ENCODE measurements at places on chromosomes 7 and 10.

DNA sequence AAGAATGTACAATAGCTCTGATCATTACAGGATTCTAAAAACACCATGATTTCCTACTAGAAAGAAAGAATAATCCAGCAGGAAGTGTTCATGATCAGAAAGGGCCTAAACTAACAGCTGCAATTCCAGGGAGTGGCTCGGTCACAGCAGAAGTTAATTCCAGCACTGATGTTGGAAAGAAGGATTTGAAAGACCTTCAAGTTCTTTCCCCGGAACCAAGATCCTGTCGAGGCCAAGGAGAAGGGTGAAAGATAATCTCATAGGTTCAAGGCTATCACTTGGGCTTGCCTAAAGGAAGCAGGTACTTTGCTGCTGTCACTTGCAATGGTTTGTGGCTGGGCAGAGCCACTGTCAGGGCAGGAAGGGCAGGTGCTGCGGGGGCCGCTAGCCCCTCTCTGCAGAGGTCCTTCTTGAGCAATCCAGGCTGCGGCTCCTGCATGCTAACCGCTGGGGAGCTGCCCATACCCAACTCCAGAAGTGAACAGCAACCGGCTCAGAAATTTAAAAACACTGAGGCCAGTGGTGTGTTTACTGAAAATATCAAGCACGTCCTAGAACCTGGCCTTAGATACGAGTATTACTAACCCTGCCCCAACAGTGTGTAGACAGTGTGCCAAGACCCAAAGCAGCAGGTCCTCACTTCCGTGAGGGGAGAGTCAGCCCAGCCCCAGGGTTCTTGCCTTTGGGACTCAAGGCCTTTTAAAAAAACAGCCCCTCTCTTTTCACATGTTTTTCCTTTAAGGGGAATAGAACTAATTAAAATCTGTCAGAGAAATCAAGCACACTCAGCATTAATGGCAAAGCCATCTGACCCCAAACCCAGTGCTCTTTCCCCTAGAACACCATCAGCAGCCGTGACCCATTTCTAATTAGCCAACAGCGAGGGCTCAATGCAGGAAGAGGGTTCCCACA is 76.8 kb downstream of the VIPR2 start:
- ATAC-seq: no peak

GRCh38 chr10:92691591-92692079 is 1.9 kb downstream of the HHEX start:
- ATAC-seq: no peak

DNA sequence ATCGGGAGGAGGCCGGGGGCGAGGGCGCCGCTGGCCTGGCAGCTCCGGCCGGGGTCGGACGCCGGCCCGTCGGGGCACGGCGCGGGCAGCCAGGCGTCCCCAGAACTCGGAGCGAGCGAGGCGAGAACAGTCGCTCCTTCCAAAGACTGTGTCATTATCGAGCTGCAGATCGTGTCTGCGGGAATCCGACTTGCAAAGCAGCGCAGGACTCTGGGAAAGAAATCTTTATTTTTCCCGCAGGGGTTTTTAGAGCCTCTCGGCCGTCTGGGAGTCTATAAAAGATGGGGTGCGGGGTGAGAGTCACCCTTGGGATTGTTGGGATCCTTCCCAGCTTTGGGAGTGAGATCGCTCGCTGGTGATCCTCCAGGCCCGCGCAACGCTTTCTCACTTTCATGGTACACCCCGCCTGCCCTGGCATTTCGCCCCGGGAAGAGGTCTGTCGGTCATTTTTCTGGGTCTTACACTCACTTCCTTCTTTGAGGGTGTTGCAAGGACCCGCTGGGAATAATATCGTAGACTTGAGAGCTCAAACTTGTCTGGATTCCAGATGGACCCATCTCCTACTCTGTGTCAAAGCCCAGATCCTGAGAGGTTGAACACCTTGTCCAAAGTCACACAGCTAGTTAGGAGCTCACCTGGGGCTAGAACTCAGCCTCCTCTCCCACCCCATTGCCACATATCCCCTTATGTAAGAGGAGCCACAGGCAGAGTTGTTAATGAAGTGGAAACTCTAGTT is 1.0 kb downstream of the UBTD1 start:
- ATAC-seq: no peak

DNA sequence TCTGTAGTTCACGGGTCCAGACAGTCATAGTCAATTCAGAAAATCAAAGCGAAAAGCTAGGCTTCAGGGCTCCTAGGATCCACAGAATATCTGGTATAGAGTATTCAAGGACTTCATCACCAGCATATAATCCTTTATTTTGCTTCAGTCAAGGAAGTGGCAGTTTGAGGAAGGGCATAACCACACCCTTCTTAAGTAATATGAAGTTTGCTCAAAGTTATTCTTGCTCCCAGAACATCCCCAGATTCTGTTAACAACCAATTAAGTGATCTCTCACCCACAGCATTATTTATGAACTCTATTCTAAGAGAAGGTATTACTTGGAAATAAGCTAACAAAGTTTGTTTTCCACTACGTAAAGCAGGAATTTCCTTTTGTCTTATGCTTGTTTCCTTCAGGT is 13.2 kb downstream of the CWF19L1 start:
- no peak for ATAC-seq

DNA sequence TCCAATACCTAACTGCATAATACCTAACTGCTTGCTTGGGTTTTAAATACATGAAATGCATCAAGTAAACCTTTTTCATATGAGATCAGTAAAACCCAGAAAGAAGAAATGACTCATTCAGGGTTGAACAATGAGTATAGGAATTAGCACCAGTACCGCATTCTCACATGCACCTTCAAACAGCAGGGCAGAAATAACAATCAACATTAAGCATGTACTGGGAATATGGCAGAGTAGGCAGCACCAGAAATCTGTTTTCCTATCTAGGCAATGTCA is 850.3 kb upstream of the SORCS1 start:
- ATAC-seq: no peak

DNA sequence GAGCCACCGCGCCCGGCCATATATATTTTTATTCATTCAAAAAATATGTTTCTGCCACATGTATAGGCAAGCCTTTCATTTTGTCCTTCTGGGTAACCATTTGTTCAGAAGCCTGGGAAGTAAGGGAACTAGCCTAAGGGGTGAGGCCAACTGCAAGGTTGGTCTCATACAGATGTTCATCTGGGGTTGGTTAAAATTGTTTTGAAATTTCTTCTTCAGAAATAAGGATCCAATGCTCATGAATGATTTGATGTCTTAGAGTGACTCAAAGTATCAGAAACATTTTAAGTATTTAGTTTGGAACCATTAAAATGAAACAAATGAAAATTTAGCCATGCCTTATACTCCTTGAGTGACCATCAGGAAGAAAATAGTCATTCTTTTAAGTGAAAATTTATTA is 397.2 kb downstream of the SUGCT start:
- ATAC-seq: no peak

DNA sequence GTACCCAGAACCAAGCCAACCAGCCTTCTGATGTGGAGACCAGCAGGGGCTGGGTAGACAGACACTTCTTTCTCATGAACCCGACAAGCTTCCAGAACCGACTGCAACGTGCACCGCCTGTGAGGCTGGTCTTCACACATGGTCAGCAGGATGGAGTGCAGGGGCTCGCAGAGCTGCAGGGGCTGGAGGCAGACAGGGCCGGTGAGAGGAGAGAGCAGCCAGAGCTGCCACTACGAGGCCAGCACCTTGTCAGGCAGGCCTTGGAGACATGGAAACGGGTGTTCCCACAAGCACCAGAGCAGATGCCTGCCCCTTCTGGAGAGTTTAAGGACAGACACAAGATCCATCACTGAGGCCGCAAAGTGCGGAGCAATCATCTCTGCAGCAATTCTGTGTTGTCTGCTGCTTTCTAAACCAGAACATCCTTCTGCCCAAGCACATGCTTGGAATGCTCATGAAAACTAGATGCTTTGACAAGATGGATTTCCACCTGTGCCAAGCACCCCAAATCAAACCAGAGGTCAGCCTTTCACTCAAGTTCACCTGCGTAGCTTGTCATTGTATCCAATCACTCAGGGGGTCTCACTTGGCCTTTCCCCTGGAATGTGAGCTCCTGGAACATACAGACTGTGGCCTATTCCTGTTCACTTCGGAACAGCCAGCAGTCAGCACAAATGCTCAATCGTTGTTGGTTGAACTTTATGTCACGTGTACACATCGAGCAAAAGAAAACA is 32.2 kb downstream of the FRMPD2 start:
- ATAC-seq: no peak

DNA sequence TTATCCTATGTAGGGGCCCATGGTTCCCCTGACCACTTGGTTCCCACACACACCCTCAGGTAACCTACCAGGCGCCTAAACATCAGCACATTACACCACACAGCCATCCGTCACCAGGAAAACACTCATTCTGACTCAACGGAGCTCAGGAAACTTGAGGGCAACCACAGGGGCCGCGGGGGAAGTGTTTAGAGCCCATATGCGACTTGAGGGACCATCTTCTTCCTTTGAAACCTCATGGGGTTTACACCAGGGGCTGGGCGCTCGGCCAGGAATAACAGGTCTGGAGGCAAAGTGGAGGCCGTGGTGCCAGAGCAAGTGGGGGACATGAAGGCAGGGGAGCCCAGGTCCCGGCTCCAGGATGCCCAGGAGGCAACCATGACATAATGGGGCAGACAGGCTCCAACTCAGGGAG is 1.5 kb downstream of the STX1A start:
- peak; percentile 74 for ATAC-seq

DNA sequence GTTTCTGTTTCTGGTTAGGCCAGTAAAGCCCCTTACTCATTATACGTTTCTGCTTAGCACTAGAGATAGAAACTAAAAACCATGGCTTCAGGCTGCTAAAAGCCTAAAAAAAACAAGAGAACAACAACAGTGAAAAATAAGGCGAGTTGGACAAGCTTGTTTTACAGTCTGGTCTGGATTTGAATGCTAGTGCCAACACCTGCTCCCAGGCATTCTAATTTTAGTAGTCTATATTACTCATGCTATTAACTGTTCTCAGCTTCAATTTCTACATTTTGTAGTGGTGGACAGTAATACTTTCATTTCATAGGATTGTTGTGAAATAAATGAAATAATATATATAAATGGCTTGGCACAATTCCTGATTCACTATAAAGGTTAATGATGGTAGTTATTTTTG is 108.5 kb downstream of the HBP1 start:
- no peak for ATAC-seq

Measured in activated CD4-positive, CD25-positive, alpha-beta regulatory T cell treated with anti-CD3 and anti-CD28 coated beads, Interleukin-2, amount 50 U/mL, for 24 hours (primary cell).